H1 (cell line): ENCODE measurements at places on chromosomes 4 and X. TPM values are rescaled to one million over a fixed set of nuclear protein-coding genes. Genes with fewer than 3 reads are reported as not detected.

Gene CNKSR2
- 16.3 and 19.8 TPM in 2 replicates for total RNA-seq

Gene GBA3
- not detected in 2 replicates for total RNA-seq

Gene PDCL2
- total RNA-seq, result not detected in 2 replicates

Gene PPP1R2C
- not detected in 2 replicates for total RNA-seq

Gene SMIM10L2A
- total RNA-seq, result 5.0 TPM in 2 replicates

Gene STS
- total RNA-seq, result 1.4 and 1.5 TPM in 2 replicates

Gene RTL5
- 1.9 TPM in 2 replicates for total RNA-seq

Gene SMARCA1
- 54.4 and 55.8 TPM in 2 replicates for total RNA-seq

Gene CLDN2
- total RNA-seq, result not detected in 2 replicates

Gene GPAT3
- total RNA-seq, result 1.8 and 2.0 TPM in 2 replicates

Gene DAPP1
- total RNA-seq, result not detected in 2 replicates

Gene ZNF41
- 4.5 and 5.3 TPM in 2 replicates for total RNA-seq

Gene MAD2L1
- total RNA-seq, result 88.1 and 93.0 TPM in 2 replicates

Gene RADX
- 3.5 and 4.5 TPM in 2 replicates for total RNA-seq

Gene BBS7
- total RNA-seq, result 20.5 and 21.5 TPM in 2 replicates

Gene RGN
- 3.1 and 4.0 TPM in 2 replicates for total RNA-seq

Gene CLIC2
- total RNA-seq, result 0.61 TPM in 1 of 2 replicates, not detected in the other

Gene CYLC1
- not detected in 2 replicates for total RNA-seq

Gene RHOXF1
- not detected in 2 replicates for total RNA-seq

Gene TMEM144
- 1.6 and 2.6 TPM in 2 replicates for total RNA-seq

Gene PALLD
- total RNA-seq, result 25.0 and 26.7 TPM in 2 replicates

Gene FAAH2
- total RNA-seq, result 4.1 and 4.4 TPM in 2 replicates

Gene BMPR1B
- total RNA-seq, result 0.61 and 1.1 TPM in 2 replicates

Gene RBM3
- total RNA-seq, result 159 and 164 TPM in 2 replicates

Gene SMPX
- total RNA-seq, result not detected in 2 replicates

Gene USP17L21
- total RNA-seq, result not detected in 2 replicates

Gene PNMA5
- 0.11 and 0.27 TPM in 2 replicates for total RNA-seq

Gene DOK7
- total RNA-seq, result not detected in 2 replicates

Gene YY2
- 1.1 and 1.5 TPM in 2 replicates for total RNA-seq

Gene ART3
- total RNA-seq, result 0.63 and 2.0 TPM in 2 replicates

Gene RXFP1
- 0.56 and 0.57 TPM in 2 replicates for total RNA-seq

Gene FAM184B
- 0.39 and 0.46 TPM in 2 replicates for total RNA-seq

Gene ZNF732
- 33.3 and 35.7 TPM in 2 replicates for total RNA-seq

Gene PRRG3
- 5.4 and 8.2 TPM in 2 replicates for total RNA-seq

Gene HPGD
- 0.59 and 1.3 TPM in 2 replicates for total RNA-seq

Gene HMX1
- 0.26 and 0.34 TPM in 2 replicates for total RNA-seq

Gene HAND2
- not detected in 2 replicates for total RNA-seq

Gene SLC7A11
- 15.6 and 17.0 TPM in 2 replicates for total RNA-seq

Gene GATA1
- total RNA-seq, result not detected in 2 replicates

Gene SLC49A3
- total RNA-seq, result 5.7 and 8.8 TPM in 2 replicates

Gene EGFL6
- 0.93 and 1.0 TPM in 2 replicates for total RNA-seq

Gene AMOT
- 7.1 and 7.9 TPM in 2 replicates for total RNA-seq

Gene CT45A5
- not detected in 2 replicates for total RNA-seq

Gene LUZP4
- total RNA-seq, result 0.17 TPM in 1 of 2 replicates, not detected in the other

Gene MCTS1
- total RNA-seq, result 31.6 and 33.0 TPM in 2 replicates

Gene COMMD8
- total RNA-seq, result 6.8 and 7.2 TPM in 2 replicates

Gene CT47B1
- total RNA-seq, result not detected in 2 replicates

Gene HHIP
- 0.84 and 1.3 TPM in 2 replicates for total RNA-seq

Gene BTC
- 0.11 TPM in 1 of 2 replicates, not detected in the other for total RNA-seq

Gene FAM47A
- not detected in 2 replicates for total RNA-seq

Gene PFKFB1
- 0.30 and 0.46 TPM in 2 replicates for total RNA-seq

Gene RELL1
- 13.7 and 14.1 TPM in 2 replicates for total RNA-seq

Gene TAB3
- 12.7 and 12.9 TPM in 2 replicates for total RNA-seq

Gene GPR82
- not detected in 2 replicates for total RNA-seq

Gene GRIA3
- 2.6 and 3.0 TPM in 2 replicates for total RNA-seq

Gene MAGEB1
- not detected in 2 replicates for total RNA-seq
